Activated T-cell treated with anti-CD3 and anti-CD28 coated beads, Interleukin-2, amount 50 U/mL, for 72 hours (primary cell): ENCODE measurements at places on chromosomes 3 and 15.

DNA sequence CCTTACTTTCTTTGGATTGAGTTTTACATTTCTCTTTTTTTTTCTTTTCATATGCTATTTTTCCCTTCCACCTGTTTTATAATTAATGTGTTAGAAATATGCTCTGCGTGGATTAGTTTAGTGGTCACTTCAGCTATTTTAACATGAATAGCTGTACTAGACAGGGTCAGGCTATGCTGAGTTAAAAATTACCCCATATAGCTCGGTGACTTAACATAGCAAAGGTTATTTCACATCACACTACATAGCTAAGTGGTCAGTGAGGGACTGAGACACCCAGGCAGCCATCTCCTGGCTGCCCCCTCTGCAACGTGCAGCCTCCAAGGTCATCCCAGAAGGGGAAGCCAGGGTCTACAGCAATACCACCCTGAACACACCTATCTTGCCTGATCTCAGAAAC is 46.9 kb upstream of the KIF23 start:
- DNase-seq: no peak

- no peak for DNase-seq
Observed at GRCh38 chr3:96175500-96175899, 638.9 kb upstream of the EPHA6 start.

DNA sequence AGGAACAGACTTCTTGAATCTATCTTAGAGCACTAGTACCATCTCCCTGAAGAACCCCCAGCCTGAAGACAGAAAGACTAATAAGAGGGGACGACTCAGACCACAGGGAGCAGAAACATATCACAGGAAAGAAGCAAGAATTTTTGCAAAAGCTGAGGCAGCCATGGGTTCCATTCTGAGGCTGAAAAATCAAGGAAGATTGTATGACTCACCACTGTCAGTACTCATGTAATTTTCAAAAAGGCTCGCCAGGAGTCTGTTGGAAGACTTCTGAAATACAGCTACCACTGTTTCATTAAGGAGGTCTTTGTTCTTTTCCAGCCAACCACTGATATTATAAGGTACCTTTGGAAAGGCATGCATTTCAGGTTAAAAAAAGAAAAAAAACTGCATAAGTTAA is 47.5 kb downstream of the MYH15 start:
- DNase-seq: no peak

DNA sequence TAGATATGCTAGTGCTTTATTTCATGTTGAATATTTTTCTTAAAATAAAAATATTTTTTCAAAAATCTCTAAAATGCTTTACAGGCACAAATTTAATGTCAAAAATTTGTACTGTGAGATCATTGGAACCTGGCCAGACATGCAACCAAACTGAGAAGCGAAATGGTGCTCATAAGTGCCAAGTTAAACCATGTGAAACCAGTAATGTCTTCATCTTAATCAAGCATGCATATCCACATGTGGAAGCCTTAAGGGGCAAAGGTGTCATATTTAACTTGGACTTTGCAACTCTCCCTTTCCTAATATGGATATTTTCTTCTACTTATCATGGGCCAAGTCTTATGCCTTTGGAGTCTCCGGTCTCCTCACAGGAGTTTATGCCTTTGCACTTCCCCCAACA is 208.9 kb upstream of the COL8A1 start:
- no peak for DNase-seq

DNA sequence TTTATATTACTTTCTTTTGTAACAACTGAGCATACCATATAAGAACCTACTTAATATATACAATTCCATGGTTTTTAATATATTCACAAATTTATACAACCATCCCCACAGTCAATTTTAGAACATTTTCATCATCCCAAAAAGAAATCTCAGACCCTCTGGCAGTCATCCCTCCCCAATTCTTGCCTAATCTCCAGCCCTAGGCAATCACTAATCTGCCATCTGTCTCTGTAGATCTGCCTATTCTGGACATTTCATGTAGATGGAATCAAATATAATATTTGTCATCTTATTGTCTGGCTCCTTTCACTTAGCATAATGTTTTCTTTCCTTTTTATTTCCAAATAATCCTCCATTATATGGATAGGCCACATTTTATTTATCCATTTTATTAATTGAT is 92.5 kb downstream of the LARS2 start:
- DNase-seq: no peak

- DNase-seq: no peak
Observed at GRCh38 chr3:98242155-98242554, 21.9 kb upstream of the OR5H6 start.

DNA sequence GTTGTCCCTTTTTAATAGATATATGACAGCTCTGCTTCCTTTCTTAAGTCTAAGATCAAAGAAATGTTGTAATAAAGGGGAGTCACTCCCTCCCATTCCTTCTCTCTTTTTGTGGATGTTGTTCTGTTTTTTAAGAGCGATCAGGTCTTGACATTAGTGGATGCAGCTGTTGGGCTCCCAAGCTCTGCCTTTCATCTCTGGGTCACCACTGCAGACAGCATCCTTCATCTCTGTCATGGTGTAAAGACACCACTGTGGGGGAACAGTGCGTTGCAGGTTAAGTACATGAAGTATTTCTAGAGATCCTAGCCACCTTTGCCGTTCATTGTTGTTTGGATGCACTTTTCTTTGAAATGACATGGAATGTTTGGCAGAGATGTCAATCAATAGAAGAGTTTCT is 17.7 kb downstream of the FNDC3B start:
- DNase-seq: no peak

GRCh38 chr3:152197937-152198336 is 70.8 kb upstream of the MBNL1 start:
- no peak for DNase-seq
